Effector memory CD8-positive, alpha-beta T cell (primary cell): ENCODE measurements at places on chromosomes 13 and 19.

DNA sequence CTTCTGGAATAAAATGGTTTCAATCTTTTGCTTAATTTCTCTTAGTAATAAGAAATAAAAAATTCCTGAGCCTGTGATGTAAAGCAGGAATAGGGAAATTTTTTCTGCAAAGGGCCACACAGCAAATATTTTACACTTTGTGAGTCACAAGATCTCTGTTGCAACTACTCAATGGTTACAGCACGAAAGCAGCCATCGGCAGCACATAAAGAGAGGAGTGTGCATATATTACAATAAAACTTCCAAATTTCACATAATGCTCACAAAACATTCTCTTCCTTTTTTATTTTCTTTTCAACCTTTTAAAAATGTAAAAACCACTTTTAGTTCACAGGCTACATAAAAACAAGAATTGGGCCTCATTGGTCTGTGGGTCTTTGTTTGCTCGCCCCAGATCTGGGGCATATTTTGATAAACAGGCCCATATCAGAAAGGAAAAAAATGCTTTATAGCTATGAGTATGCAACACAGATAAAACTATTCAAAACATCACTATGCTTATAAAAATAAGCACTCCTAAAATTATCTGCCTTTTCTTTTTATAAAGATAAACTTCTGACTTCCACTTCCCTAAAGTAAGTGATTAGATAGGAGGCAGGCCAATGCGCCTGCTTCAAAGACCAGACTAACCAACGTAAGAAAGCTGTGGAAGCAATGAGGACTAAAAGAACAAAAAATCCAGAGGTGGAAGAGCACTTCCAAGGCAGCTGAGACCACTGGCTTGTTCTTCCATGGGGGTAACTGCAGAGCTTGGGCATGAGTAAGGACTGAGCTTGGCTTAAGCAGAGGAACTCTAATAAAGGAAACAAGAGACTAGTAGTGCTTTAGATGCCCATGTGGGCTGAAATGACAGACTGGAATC is 26.5 kb downstream of the MYCBP2 start:
- no peak for DNase-seq

- DNase-seq: no peak
Measured at GRCh38 chr13:42747399-42747873, 33.9 kb upstream of the FAM216B start.

GRCh38 chr13:32036126-32036695 is 4.6 kb downstream of the FRY start:
- no peak for DNase-seq

GRCh38 chr19:35845215-35846037 is 6.9 kb downstream of the NPHS1 start:
- no peak for DNase-seq

GRCh38 chr19:23542562-23542961 is 144.4 kb downstream of the ZNF675 start:
- no peak for DNase-seq
